GM23248 (cell line): ENCODE measurements at places on chromosomes 1 and 21. TPM values are rescaled to one million over a fixed set of nuclear protein-coding genes. Genes with fewer than 3 reads are reported as not detected.
A peak's percentile ranks its signal among the peaks of the same experiment; 100 is the strongest.

- peak; percentile 83 for DNase-seq
Measured at GRCh38 chr1:161115132-161115711, 2.6 kb downstream of the PFDN2 start.

DNA sequence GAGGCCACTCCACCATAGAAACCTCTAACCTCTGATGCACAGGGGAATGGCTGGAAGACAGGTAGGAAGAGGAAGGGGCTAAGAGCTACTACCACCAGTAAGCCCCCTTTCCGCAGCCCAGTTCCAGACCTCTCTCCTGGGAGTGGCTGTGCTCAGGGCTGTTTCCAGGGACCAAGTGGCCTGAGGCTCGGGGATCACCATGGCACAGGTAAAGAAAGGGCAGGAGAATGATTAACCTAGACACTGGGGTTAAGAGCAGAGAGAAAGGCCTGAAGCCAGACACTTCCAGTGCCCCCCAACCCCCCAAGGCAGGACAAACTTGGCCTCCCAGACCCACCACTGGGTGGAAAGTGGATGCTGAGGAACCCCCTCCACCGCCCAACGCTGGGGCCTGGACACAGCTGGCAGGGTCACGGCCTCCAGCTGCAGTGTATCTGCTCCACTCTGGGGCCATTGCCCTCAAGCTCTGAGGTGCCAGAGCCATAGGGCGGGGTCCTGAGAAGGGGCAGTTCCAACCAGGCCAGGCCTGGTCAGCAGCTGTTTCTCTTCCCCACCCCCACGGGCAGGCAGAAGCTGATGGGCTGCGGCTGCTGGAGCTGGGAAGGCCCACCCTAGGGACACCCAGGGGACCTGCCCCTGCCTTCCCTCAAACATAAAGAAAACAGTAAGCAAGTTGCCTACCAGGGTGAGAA is 2.6 kb downstream of the TAGLN2 start:
- peak; percentile 59 for DNase-seq

DNA sequence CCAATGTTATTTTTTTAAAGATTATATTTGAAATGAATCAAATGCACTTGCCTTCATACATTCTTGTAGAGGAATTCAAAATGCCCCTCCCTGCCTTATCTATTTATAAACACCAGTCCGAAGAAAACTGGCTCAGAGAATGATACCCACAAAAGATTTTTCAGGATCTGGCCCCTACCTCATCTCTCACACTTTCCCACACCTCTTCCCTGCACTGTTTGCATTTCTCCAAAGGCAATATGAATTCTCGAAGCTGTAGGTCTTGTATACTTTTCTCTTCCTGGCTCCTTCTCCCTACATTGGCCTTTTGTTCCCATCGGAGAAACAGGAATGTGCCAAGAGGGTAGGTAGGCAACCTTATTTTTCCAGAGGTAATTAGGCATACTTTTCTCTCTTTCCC is 12.0 kb upstream of the CCDC190 start:
- no peak for DNase-seq

The IL12RB2 gene
- total RNA-seq: not detected in 2 replicates

The GSTM3 gene
- 28.7 and 30.0 TPM in 2 replicates for total RNA-seq

- DNase-seq: no peak
Measured at GRCh38 chr1:58704616-58705021, 4.8 kb upstream of the MYSM1 start.

- DNase-seq: no peak
Measured at GRCh38 chr1:192737306-192737705, 71.5 kb upstream of the RGS2 start.

- peak; percentile 78 for DNase-seq
Measured at GRCh38 chr1:45569962-45570581, 13.8 kb upstream of the NASP start.

The IVL gene
- total RNA-seq: 0.76 and 1.1 TPM in 2 replicates

GRCh38 chr1:229716704-229717103 is 90.7 kb downstream of the URB2 start:
- DNase-seq: no peak

GRCh38 chr1:208233978-208234377 is 10.2 kb downstream of the PLXNA2 start:
- no peak for DNase-seq

DNA sequence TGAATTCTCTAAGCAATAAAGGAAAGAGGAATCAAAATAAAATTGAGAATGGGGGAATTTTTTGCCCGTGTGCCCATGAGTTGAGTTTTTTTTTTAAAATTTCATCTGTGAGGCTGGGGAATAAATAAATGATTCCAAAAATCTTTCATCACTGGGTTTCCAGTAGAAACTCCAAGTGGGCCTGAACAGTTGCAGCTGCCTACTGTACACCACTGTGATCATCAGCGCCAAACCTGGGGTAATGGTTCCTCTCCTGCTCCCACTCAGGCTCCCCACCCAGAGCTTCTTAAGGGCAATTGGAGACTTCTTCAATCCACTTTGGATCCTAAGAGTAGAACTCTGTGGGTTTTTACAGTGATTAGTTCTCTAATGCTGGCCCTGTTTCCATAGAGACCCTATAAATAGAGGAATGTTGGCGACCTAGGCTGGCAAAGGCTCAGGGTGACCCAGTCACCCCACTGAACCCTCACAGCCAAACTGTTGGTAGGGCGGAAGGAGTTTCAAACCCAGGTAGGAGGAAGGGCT is 9.3 kb downstream of the TMCC2 start:
- DNase-seq: no peak

GRCh38 chr1:153536012-153536670 is 350 bp upstream of the S100A6 start:
- DNase-seq: peak; percentile 96

DNA sequence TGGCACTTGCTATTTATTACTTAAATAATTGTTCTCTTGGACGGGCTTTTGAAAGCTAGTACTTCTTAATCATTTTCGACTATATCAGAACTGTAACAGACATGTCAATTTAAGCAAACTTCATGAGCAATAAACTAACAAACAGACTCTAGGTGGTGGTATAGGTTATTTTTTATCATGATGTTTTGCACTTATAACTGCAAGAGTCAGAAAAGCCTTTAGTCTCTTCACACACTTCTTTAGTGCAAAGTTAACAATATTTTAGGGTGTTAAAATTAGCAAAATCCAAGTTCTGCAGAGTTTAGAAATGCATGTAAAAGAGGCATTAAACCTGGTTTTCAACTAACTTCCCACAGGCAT is 2.2 kb downstream of the NRIP1 start:
- peak; percentile 26 for DNase-seq

- no peak for DNase-seq
Measured at GRCh38 chr1:45443580-45444446, 47.1 kb downstream of the TESK2 start.

The KIAA0040 gene
- total RNA-seq: 0.22 TPM in 1 of 2 replicates, not detected in the other
